ENCODE measurements at places on chromosomes 2 and 18.

GRCh38 chr2:186592137-186592875, 2.5 kb downstream of the ITGAV start:
- no peak for DNase-seq
- H3K27me3 ChIP-seq = no peaks in the 10 kb centered on the region
- H3K27ac ChIP-seq = peak overlapping the region; percentile 92
- peaks cover 33% of the 10 kb centered on the region for H3K4me1 ChIP-seq
- H3K4me3 ChIP-seq = peak overlapping the region; percentile 93

GRCh38 chr2:10406016-10406415, 42.1 kb downstream of the ODC1 start:
- H3K36me3 ChIP-seq = no peaks in the 10 kb centered on the region
- no peaks in the 10 kb centered on the region for H3K27me3 ChIP-seq
- H3K4me1 ChIP-seq = peaks cover 66% of the 10 kb centered on the region
- no peak for DNase-seq

DNA sequence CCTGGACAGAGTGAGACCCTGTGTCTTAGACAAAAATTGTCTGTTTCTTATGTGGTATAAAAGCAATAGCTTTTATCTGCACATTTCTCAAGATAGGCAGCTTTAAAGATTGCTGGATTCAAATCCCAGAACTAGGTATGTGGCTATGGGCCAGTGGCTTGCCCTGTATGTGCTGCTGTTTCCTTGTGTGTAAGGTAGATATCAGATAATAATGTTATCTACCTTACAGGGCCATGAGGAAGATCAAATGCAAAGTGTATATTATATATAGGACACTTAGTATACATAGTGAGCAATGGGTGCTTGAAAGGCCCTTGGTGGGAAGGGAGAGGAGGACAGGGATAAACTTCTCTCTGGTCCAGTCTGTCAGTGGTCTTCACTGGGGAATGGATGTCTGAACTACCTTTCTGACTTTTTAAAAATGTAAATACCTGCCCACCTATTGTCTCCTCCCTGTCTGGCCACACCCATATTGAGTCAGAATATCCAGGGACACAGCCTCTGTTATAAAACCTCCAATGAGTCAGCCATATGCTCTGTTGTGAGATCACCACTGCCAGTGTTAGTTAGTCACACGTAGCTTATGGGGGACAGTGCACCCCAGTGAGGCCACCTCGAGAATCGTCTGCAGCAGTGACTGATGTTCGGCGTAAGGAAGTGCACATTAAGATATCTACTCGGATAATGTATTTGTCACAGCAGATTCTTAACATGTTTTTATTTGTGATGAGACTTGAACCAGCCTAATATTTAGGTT, 383.4 kb downstream of the PTPRM start:
- H3K4me1 ChIP-seq = peaks cover 29% of the 10 kb centered on the region
- H3K4me3 ChIP-seq = no peak overlapping the region
- peak; percentile 80 for DNase-seq
- no peaks in the 10 kb centered on the region for H3K36me3 ChIP-seq
- H3K27ac ChIP-seq = peak overlapping the region; percentile 11
- no peaks in the 10 kb centered on the region for H3K27me3 ChIP-seq

GRCh38 chr18:14015416-14015815, 100.1 kb upstream of the MC2R start:
- H3K36me3 ChIP-seq = no peaks in the 10 kb centered on the region
- no peak overlapping the region for H3K4me3 ChIP-seq
- no peaks in the 10 kb centered on the region for H3K4me1 ChIP-seq
- H3K27ac ChIP-seq = no peak overlapping the region
- H3K27me3 ChIP-seq = no peaks in the 10 kb centered on the region

DNA sequence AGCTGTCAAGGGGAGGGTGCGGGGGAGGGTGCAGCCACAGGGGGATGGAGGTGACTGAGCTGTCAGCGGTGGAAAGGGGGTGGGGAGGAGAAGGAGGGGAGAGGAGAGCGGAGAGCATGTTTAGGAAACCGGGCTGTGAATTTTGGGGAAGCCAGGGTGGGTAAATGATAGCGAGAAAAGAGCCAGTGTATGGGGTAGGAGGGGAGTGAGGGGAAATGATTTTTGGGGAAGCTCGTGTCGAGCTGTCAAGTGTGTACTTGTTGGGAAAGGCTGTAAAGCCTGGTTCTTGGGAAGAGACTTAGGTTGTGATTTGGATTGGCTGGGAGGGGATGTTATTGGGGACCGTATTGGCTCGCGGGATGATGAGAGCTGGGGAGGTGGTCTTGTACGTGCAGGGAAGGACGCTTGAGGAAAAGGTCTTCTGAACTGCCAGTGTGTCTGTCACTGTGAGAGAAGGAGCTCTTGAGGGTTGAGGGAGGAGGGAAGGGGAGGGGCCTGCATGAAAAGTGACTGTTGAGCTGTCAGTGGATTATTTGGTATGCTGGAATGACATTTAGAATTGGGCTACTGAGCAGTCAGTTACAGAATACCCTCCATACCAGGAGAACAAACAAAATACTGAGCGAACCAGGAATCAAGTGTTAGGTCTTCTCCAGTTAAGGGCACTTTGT, 1.0 kb downstream of the UBR3 start:
- no peaks in the 10 kb centered on the region for H3K27me3 ChIP-seq
- peaks cover 26% of the 10 kb centered on the region for H3K4me1 ChIP-seq
- peak; percentile 95 for DNase-seq
- H3K27ac ChIP-seq = peak overlapping the region; percentile 66
- peak overlapping the region; percentile 95 for H3K4me3 ChIP-seq

- no peak overlapping the region for H3K4me3 ChIP-seq
- H3K36me3 ChIP-seq = no peaks in the 10 kb centered on the region
- H3K4me1 ChIP-seq = peaks cover 15% of the 10 kb centered on the region
- H3K27ac ChIP-seq = no peak overlapping the region
- no peak for DNase-seq
- H3K27me3 ChIP-seq = peaks cover 8% of the 10 kb centered on the region
Measured at GRCh38 chr2:221568299-221568698, 3.8 kb downstream of the EPHA4 start.

- no peaks in the 10 kb centered on the region for H3K27me3 ChIP-seq
- DNase-seq = peak; percentile 98
- H3K36me3 ChIP-seq = peaks cover 5% of the 10 kb centered on the region
- H3K4me3 ChIP-seq = peak overlapping the region; percentile 39
- no peak overlapping the region for H3K27ac ChIP-seq
Measured at GRCh38 chr2:96554293-96555145, 18.0 kb downstream of the ARID5A start.

GRCh38 chr2:174704061-174704460, 60.2 kb downstream of the CHRNA1 start:
- no peaks in the 10 kb centered on the region for H3K4me1 ChIP-seq
- no peak for DNase-seq
- H3K36me3 ChIP-seq = no peaks in the 10 kb centered on the region
- H3K27ac ChIP-seq = no peak overlapping the region
- peaks cover 41% of the 10 kb centered on the region for H3K27me3 ChIP-seq
- no peak overlapping the region for H3K4me3 ChIP-seq
